CD4-positive, alpha-beta T cell (primary cell): ENCODE measurements at places on chromosomes 6 and 20.
A peak's percentile ranks its signal among the peaks of the same experiment; 100 is the strongest.

GRCh38 chr6:31094389-31094881, 17.9 kb downstream of the C6orf15 start:
- peak; percentile 21 for DNase-seq

- peak; percentile 16 for DNase-seq
Measured at GRCh38 chr6:20211941-20212391, 303 bp downstream of the MBOAT1 start.

GRCh38 chr6:49328051-49328744, 134.9 kb downstream of the MMUT start:
- DNase-seq, result no peak

- DNase-seq, result no peak
Measured at GRCh38 chr6:84575264-84575663, 189.1 kb downstream of the TBX18 start.

DNA sequence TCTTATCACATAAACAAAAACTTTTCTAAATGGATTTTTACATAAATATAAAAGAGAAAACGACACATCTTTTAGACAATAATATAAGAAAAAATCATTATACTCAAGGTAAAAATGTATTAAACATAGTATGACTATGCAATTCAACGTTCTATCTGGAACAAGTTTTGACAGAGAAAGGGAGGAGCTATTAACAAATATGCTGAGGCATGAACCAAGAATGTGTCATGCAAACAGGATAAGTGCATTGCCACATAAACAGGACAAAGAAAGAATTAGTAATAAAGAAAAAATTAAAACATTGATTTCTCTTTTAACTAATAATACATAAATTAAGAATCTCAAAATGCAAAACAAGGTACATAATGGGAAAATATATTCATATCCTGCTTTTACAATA, 1353.4 kb upstream of the GJE1 start:
- no peak for DNase-seq

DNA sequence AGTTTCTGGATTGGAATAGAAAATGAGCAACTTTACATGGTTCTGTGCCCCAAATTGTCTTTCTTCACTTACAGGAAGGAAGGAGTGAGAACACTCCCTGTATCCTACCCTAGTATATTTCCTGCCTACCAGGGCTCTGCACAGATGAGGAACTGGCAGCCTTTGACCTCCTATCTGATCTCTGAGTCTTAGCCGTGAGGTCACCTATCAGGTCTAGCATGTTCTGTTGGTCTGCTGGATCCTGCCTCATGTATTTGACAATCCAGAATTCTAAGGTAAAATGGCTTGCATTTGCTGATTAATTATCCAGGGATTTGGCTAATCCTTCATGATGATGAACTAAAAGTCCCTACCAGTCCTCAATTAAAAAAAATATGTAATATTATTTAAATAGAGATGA, 35.0 kb upstream of the TRAM2 start:
- no peak for DNase-seq

- DNase-seq, result no peak
Measured at GRCh38 chr20:63273635-63274380, 1.2 kb downstream of the ARFGAP1 start.

- no peak for DNase-seq
Measured at GRCh38 chr20:52937591-52938100, 34.5 kb upstream of the TSHZ2 start.

- DNase-seq, result no peak
Measured at GRCh38 chr6:13830803-13831202, 16.4 kb upstream of the MCUR1 start.

GRCh38 chr6:162736961-162737360, 9.2 kb downstream of the PACRG start:
- no peak for DNase-seq

DNA sequence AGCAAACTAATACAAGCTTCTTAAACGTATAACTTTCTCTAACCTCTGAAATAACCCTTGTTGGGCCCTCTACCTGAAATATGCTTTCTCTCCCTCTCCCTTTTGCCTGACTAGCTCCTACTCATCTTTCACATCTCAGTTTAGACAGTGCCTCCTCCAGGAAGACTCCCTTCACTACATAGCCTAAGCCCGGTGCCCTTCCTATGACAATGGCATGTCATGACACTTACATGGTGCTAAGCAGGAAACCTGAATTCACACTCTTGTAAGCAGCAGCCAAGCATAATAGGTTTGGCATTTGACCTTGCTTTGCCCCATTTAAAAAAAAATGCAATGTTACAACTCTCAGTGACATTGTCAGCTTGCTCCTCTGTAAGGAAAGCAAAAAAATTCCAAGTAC, 33.1 kb upstream of the FBXL4 start:
- DNase-seq, result no peak

GRCh38 chr20:62252342-62252966, 14.1 kb downstream of the OSBPL2 start:
- no peak for DNase-seq

GRCh38 chr6:121651420-121651819, 216.0 kb downstream of the GJA1 start:
- DNase-seq, result no peak

DNA sequence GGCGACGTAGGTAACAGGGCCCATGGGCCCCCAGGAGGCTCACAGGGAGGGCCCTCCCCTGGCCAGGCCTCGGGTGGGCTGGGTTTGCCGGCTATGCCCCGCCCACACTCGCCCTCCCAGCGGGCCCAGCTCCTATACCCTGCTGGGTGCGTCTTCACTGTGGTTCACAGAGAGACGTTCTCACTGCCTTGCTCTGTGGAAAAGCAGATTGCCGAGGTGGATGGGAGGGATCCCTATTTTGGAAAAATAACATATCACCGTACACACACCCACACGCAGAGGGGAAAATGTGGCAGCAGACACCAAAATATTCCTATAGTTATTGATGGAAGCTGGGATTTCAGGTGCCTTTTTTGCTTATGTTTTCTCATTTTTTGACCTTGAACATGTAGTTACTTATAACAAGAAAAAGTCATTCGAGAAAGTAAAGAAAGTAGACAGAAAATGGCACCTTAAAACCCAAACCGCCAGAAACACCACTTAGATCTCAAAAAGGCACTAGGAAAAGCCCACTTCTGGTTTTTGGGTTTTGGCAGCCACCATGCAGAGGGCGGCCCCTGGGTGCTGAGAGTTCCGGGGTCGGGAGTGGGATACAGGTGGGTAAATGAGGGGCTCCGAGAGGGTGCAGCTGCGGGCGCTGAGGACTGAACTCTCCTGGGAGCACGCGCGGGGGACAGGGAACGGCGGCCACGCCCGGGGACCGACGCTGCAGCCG, 49.4 kb downstream of the TMEM242 start:
- peak; percentile 82 for DNase-seq

DNA sequence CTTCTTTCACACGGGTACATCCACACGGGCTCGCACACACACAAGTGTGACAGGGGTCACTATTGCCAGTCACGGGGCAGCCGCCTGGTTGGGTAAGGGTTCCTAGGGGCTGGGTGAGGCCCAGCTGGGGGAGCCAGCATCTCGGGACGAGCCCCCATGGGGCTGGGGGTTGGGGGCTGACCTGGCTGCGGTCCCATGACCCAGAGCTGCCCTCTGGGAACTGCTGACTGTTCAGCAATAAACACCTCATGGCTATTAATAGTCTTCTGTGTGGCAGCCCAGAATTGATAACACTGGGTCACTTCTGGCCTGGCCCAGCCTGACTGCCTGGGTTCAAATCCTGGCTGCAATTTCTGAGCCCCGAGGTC, 23.8 kb downstream of the VEGFA start:
- DNase-seq, result no peak

- no peak for DNase-seq
Measured at GRCh38 chr6:68826501-68826900, 191.4 kb downstream of the ADGRB3 start.
